Muscle of leg (tissue), 16 donors: ENCODE measurements at places on chromosomes 2 and 18. TPM values are rescaled to one million over a fixed set of nuclear protein-coding genes. Genes with fewer than 3 reads are reported as not detected.
A peak's percentile ranks its signal among the peaks of the same experiment; 100 is the strongest.

The GREB1L gene
- total RNA-seq: 7.2 TPM

The LYG1 gene
- total RNA-seq: 1.9 TPM

The KCNJ13 gene
- total RNA-seq: not detected

The MTIF2 gene
- 22.0 TPM for total RNA-seq

The CD8B2 gene
- total RNA-seq: 0.09 TPM

The TUBA4B gene
- 0.04 TPM for total RNA-seq

The CHAC2 gene
- 1.4 TPM for total RNA-seq

The CCL20 gene
- total RNA-seq: 0.27 TPM

DNA sequence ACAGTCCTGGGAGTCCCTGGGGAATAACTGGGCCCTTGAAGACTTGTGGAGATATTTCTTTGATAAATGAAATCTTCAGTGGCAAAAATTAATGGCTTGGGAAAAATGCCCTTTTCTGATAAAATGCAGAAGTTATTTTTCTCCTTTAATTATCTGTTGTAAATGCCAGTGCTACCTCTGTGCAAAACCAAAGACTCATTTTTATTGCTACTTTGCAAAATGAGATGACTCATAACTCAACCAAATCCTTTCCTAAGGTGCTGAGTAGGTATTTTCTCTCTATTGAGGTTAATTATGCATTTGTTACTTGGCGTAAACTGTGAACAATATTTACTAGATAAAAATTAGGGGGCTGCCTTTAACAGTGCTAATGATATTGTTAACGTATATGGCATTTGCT lies 163.9 kb downstream of the DOK6 start:
- no peak for DNase-seq

- no peak for DNase-seq
Measured at GRCh38 chr18:6382963-6383362, 31.7 kb downstream of the L3MBTL4 start.

DNA sequence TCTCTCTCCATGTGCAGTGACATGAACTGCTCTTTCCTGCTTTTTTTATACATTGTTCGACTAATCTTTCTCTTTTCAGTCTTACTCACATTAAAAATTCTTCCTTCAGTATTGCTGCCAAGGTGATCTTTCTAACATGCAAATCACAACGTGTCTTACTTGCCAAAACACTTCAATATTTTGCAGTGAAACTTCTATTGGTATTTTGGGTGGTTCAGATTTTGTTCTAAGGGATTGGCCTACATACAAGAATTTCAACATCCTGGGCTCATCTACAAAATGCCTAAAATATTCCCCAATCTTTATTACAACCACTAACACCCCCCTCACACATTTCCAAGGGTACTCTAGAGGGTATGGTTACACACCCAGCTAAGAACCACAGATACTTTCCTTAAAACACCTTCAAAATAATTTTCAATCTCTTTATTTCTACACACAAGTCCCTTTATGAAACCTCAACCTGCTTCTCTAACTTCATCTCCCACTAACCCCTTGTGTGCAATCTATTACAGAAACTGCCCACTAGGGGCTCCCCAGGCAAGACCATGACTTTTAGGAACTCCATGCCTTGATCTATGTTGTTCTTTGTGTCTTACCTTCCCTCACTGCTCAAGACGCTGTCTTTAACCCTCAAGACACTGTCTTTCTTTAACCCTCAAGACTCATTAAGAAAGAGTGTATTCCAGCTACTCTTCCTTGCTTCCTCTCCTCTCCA lies 50.9 kb downstream of the COL3A1 start:
- peak; percentile 80 for DNase-seq

GRCh38 chr2:174608866-174609214 lies 11.2 kb upstream of the WIPF1 start:
- no peak for DNase-seq

DNA sequence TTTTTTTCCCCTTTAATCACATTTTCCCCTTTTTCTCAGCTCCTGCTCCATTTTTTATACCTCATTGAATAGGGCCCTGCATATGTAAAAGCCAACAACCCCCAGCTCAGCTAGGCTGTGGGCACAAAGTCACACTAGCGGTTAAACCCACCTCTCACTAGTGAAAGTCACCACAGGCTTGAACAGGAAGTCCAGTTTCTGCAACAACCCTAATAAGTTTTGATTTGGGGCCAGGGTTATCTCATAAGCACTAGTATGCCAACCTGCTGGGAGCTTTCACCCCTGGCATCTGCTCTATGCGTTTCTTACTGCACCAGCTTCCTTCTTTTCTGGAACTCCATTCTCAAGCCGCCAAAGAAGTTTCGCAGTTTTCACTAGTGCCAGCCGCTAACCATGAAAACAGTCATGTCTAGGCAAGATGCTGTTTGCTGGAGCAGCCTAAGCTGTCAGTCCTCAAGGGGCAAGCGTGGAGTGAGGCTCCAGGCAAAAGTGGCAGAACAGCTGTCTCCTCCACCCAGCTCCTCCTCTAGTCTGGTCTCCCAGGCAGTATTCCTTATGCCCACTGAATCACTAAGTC lies 197.0 kb upstream of the MEIS1 start:
- no peak for DNase-seq

- no peak for DNase-seq
Measured at GRCh38 chr2:149167001-149167780, 128.7 kb downstream of the LYPD6B start.

GRCh38 chr2:64122358-64122757 lies 21.9 kb downstream of the PELI1 start:
- DNase-seq: no peak

GRCh38 chr2:186771850-186772463 lies 77.0 kb downstream of the ZSWIM2 start:
- DNase-seq: no peak

GRCh38 chr2:223989206-223989855 lies 32.1 kb downstream of the MRPL44 start:
- no peak for DNase-seq

- no peak for DNase-seq
Measured at GRCh38 chr2:85648619-85649018, 19.4 kb downstream of the SFTPB start.

GRCh38 chr2:6310256-6311215 lies 555.2 kb downstream of the CMPK2 start:
- peak; percentile 33 for DNase-seq

DNA sequence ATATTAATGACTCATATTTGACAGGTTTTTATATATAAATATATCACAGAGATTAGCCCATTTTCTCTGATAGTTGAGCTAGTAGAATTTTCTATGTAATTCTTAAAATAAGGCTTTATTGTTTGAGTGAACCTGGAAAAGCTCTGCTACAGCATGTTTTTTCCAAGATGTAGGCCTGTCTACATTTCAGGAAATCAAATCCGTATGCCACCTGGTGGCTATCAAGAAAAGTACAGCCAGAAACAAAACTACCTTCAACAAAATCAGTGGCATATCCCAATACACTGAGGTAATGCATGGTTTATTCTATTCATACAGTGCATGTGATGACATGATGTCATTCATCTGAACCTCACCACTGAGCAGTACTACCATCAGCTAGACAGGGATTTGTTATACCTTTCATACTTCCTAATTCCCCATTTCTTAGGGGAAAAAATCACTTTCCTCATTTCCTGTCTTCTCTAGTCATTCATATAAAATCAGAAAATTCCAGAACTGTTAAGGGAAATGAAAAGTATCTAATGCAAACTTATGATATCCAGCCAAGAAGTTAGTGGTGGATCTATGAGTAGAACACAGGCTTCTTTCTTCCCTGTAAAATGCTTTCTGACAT lies 310.4 kb upstream of the SYT4 start:
- DNase-seq: peak; percentile 69

DNA sequence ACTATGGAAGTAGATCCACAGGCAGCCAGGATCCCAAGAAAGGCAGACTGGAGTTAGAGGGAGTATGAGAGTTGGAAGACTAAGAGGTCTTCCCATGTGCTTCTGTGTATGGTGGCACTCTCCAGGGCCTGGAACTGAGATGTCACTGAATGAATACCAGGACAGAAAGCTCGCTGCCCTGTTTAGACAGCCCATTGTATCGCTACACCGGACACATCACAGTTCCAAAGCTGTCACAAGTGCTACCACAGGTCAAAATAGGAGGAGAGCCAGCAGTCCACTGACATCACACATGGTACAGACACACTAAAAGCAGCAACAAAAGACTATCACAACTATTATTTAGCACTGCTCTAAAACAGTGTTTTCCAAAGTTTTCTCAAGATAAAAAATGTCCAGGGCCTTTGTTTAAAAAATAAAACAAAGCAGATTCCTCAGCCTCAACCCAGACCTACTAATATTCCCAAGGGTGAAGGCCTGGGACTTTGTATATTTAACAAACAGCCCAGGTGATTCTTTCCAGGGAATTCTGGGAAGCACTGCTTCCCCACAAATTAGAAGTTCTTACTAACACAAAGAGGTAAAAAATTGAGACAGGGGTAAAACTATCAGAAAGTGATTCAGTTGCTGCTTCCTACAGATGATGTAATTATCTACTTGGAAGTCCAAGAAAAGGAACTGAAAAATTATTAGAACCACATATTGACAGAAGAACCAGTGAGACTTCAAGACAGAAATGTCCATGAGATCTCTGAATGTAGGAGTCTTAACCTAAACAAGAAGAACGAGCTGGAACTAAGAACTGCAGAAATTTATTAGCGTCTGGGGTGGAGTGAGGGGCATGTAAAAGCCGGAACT lies 116.0 kb downstream of the DTNB start:
- DNase-seq: no peak

GRCh38 chr18:13587937-13588336 lies 138.4 kb downstream of the FAM210A start:
- no peak for DNase-seq

- peak; percentile 21 for DNase-seq
Measured at GRCh38 chr18:70041459-70042050, 93.9 kb upstream of the CD226 start.

- DNase-seq: no peak
Measured at GRCh38 chr2:120855855-120856405, 120.3 kb downstream of the GLI2 start.

DNA sequence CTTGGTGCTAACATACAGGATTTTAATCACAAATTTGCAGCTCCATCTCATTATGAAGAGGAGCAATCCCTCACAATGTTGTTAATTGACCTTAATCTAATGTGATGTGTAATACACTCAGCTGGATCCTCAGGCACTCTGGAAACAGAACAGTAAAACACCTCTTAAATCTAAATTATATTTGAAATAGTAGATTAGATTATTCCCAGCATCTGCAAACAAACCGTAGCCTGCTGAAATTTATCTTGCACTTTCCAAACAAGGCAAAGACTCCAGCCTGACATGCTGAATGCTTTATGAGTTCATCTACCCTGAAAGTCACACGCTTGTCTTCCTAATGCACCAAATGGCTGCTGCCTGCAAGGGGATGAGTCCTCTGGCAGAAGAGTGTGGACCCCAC lies 402.3 kb upstream of the GYPC start:
- no peak for DNase-seq
